ENCODE measurements at places on chromosomes 5 and 9.

DNA sequence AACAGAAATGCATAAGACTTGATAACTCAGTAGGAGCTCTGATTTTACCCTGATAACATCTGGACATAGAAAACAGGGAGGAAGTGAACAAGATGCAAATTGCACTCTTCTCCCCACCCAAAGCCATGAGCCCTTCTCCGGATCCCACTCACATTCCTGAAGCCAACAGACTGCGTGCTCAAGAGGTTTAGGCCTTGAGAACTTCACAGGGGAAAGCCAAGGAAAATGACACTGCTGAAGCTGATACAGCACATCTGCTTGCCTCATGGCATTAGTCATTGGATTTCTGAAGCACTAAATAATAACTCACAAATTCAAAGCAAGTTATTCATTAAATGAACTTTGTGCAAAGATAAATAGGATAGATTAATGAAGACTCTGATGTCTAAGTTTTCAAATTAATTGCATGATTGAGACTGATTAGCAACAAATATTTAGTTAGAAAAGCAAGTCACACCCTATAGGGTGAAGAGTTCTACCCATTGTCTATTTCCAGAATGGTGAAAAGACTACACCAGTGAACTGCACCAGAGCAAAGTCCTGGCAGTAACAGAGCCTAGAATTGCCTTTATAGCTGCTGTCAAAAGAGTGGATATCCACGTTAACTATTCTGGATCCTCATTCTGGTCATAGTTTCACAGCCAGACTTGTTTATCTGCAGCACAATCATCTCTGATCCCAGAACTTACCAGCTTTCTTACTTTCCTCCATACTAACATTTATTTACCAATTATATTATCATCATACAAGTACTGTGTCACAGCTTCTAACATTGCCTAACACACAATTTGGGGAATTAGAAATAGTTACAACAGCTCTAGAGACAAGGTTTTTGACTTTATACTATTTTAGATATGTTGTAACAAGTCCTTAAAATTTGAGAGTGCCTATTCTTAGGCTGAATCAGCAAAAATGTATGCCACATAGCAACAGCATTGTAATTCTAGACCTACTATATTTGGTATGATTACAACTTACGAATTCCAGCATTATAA, 432.1 kb upstream of the RGMB start:
- DNase-seq: no peak

DNA sequence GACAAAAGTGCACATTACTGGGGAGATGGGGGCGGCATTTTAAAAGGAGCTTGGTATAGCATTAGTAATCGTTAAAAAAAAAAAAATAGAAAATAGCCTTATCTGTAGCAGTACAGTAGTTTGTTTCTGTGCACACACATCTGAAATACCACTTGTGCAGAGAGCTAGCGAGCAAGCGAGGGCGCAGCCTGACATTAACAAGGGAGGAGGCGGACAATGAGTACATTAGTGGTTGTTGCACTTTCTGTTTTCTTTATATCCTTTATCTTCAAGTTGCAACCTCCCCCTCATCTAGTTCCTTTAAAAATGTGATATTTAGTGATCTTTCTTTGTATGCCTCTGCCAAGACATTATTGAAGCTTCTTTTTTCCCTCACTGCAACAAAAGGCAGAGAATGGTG, 880 bp upstream of the PTPDC1 start:
- DNase-seq: no peak

GRCh38 chr5:109531262-109531661, 121.5 kb upstream of the PJA2 start:
- no peak for DNase-seq

DNA sequence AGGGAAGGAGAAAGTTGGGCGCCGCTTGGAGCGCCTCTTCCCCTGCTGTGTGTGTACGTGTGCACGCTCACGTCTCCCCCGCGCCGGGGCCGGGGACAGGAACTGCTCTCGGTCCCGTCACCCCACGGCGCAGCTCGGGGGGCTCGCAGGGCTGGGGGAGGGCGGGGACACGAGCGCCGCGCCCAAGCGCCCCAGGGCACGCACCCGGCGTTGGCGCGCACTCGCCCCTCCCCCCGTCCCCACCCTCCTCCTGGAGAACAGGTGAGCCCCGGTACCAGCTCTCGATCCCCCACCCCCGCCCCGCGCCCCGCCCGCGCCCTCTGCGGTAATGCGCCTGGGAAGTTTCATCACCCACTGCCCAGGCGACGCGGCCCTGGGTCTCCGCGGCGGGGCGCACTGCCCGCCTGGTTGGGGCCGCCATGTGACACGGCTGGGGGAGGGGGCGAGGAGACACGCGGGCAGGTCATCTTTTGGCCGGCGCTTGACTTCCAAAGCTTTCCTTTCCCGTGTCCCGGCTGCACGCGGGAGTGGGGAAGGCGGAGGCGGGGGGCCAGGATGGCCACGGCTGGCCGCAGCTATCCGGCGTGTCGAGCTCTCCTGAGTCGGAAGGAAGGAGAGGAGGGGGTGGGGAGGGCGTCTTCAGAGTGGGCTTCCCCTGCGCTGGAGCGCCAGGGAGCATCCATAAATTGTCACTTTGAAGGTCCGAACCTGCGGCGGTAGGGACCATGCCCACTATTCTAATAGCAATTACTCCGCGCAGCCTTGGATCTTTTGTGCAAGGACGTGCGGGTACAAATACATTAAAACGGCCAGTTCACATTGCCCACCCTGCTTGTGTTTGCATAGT, 1.5 kb upstream of the STC2 start:
- peak; percentile 93 for DNase-seq

DNA sequence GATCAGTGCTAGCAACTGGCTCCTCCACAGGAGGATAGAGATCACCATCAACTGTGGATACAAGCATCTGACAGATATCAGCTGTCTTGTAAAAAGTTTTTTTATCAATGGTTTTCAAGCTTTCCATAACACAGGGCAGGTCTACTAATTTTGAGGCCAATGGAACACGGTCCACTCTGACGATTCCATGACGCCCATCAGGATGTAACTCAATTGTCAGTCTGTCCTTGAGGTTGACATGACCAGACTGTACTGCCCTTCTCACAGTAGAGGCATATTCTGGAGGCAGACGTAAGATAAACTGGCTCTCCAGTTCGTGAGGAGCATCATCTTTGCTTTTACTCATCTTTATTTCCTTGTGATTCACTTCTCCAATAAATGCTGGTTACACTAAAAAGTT, 885 bp downstream of the TAF7 start:
- no peak for DNase-seq

DNA sequence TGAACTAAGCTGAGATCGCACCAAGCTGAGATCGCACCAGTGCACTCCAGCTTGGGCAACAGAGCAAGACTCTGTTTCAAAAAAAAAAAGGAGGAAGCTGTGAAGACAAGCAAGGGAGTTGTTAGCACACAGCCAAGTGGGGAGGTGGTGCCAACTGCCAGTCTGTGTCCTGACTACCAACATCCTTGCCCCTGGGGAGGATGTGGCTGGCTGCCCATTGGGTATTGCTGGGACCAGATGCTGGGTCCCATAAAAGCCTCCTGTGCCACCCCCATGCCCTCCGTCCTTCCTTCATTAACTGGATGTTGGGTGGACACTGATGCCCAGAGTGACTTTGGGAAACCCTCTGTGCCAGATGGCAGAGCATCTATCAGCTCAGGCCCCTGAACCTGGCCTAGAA, 157.1 kb upstream of the COL5A1 start:
- DNase-seq: no peak

DNA sequence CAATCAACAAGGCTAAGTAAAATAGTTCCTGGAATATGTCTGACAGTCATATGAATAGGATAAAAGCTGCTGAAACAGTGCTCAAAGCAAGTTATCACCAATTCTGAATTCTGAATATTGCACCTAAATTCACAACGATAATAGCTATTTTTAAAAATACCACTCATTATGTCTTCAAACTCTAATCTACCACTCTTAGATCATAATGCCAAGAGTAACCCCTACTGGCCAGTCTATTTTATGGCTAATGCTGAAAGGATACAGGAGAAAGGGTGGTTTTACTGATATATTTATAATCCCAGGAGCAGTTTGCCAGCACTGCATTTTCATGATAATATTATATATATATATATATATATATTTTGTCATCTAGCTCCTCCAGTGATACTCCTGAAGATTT, 232.8 kb downstream of the PDE4D start:
- no peak for DNase-seq

- DNase-seq: no peak
Observed at GRCh38 chr5:148932355-148932935, 106.0 kb downstream of the ADRB2 start.

DNA sequence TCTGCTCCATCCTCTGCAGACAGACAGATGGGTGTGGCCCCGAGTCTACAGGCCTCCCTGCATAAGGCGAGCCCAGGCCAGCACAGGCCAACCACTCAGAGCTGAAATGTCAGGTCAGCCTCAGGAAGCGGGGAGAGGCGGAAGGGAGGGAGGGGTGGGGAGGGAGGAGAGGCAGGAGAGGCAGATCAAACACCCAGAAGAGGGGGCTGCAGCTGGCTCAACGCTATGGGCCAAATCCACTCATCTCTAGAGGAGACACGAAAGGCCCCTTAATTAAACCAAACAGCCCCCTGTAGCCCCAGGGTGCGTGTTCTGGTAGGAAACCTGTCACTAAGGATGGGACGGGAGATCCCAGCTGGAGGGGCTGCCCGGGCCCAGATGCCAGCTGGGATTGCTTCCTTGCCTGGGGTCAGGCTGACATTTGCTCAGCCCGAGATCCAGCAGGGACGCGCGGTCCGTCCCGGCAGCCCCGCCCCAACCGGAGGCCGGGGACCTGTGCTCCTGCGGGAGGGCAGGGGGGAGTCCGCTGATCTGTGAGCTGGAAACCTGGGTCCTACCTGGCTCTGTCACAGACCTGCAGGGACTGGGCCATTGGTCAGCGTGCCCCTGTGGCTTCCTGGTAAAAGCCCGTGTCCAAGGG, 97.2 kb upstream of the SARDH start:
- DNase-seq: no peak

- no peak for DNase-seq
Observed at GRCh38 chr9:110877374-110877773, 160.9 kb downstream of the LPAR1 start.

GRCh38 chr9:132946211-132946610, 1.8 kb upstream of the TSC1 start:
- DNase-seq: no peak

GRCh38 chr5:2141254-2142000, 258.7 kb upstream of the IRX4 start:
- no peak for DNase-seq

- DNase-seq: peak; percentile 18
Observed at GRCh38 chr9:116193636-116194035, 40.0 kb downstream of the PAPPA start.
